ENCODE measurements at places on chromosomes 2 and 18.

DNA sequence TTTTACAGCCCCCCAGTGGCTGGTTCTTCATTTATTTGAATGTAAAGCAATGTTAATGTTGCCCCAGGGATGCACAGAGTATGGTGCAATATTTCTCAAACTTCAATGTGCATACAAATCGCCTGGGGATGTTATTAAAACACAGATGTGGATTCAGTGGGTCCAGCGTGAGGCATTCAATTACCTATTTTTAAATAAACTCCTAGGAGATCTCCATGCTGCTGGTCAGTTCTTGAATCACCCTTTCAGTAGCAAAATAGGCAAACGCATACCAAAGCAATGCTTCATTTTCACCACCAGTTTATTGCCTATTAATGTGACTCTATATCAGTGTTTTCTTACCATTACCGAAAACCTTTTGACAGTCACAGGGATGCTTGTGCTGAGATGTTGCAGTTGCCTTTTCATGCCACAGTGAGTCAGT lies 530.7 kb downstream of the CBLN2 start:
- no peak for DNase-seq

DNA sequence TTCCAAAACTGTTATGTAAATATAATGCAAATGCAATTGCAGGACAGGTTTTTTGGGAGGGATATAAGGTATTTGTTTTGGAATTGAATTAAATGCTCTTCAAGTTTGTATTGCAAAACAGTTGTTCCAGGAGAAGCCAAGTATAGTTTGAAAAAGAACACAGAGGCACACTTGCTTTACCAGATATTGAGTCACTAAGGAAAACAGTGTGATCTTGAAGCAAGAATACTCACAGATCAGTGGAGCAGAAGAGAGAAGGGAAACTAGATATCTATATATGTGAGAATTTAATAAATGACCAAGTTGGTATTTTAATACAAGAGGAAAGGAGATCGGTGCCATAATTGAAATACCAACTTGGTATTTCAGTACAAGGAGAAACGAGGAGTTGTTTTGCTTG lies 178.9 kb downstream of the CAPN13 start:
- DNase-seq, result no peak

DNA sequence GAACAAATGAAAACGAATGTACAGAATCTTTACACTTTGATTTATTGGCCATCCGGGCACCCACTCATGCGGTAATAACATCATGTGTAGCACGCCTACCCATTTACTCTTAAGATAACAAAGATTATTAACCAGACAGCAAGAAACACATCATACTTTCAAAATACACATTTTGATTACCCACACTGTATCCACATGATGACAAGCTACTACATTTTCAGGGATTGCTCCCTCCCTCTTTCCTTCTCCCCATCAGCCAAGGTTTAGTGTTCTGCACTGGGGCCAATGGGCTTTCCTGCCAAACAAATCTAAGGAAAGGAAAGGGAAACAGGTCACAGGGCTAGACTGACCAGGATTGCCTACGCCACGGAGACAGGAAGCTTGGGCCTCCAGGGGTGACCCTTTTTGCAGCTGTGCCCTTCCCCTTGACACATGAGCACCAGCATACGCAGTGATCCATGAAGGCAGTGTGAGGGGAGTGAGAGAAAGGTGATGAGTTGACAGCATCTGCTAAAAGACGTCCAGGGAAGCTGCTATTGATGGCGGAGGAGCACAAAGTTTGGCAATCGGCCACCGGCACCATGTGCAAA lies 76.5 kb downstream of the ZNF521 start:
- DNase-seq, result no peak

GRCh38 chr2:177730792-177731191 lies 338.2 kb downstream of the AGPS start:
- DNase-seq, result no peak

GRCh38 chr2:43210125-43210466 lies 16.3 kb downstream of the ZFP36L2 start:
- DNase-seq, result no peak

- DNase-seq, result no peak
These were observed 25.8 kb downstream of the TRAPPC12 start for GRCh38 chr2:3405307-3405706.

- no peak for DNase-seq
These were observed 1.7 kb downstream of the ALLC start for GRCh38 chr2:3659447-3660432.

- DNase-seq, result no peak
These were observed 27.4 kb upstream of the ALLC start for GRCh38 chr2:3630631-3631030.

GRCh38 chr18:825891-826585 lies 14.0 kb upstream of the YES1 start:
- no peak for DNase-seq

GRCh38 chr2:18406219-18406618 lies 154.2 kb downstream of the RDH14 start:
- DNase-seq, result no peak

GRCh38 chr2:12649602-12650400 lies 66.9 kb upstream of the TRIB2 start:
- DNase-seq, result no peak

DNA sequence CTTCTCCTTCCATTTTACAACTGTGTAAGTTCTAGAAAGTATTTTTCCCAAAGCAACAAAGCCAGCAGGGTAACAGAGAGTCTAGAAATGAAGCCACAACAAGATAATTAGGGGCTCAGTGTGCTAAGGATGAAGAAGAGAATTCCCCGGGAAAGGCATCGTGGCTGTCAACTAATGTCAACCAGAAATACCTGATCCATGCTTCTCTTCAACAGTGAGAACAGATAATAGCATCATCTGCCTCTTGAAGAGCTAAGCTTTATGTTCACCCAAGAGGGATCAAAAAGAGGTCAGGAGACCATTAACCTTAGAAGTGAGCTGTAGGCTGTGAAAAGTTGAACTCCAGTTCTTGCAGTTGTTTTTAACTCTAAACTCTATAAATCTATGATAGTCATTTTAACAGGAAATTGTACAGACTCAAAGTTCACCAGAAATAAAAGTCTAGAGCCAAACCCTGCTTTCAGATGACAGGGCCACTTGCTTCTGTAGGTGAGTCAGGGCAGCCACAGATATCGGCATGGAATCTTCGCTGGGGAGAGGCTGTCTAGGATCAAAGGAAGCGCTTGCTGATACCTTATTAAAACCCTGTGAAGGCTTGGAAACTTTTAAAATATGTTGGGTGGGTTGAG lies 540.7 kb upstream of the ID2 start:
- DNase-seq, result no peak

DNA sequence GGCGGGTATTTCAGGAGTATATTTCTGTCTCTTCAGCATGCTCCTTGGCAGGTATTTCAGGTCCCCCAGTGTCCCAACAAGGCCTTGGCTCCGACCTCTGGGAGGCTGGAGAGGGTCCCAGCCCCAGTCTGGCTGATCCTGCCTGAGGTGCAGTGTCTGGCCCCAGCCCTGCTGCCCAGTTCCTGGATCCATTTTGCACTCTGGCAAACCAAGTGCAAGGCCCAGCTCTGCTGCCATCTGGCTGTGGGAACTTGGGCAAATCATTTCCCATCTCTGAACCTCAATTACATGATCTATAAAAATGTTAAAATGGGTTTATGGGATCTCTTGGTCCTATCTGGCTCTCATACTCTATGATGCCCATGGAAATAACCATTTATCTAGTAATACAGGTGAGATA lies 63.6 kb downstream of the ZBTB7C start:
- DNase-seq, result no peak

GRCh38 chr2:191374366-191374765 lies 129.2 kb downstream of the MYO1B start:
- no peak for DNase-seq

DNA sequence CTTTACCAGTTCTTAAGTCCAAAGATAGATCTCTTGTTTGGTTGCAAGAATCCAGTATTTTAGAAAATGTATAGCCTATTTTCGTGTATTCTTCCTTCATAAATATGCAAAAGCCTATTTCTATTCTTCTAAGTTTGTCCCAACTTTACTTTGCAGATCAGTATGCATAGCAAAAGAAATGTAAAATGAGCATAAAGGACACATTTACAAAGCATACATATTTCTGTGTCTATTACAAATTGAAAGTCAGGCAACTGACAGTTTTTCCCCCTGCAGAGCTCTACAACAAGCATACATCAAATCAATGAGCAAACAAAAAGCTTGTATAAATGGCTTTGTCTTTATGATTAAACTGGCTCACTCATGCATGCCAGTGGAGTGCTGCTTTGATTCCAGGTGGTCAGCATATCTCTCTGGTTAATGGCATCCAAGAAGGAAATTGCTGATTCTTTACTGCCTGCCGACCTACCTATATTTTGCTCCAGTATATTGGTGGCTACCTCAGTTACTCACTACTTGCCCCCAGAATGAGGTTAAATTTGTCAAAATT lies 10.0 kb upstream of the VPS54 start:
- DNase-seq, result no peak

DNA sequence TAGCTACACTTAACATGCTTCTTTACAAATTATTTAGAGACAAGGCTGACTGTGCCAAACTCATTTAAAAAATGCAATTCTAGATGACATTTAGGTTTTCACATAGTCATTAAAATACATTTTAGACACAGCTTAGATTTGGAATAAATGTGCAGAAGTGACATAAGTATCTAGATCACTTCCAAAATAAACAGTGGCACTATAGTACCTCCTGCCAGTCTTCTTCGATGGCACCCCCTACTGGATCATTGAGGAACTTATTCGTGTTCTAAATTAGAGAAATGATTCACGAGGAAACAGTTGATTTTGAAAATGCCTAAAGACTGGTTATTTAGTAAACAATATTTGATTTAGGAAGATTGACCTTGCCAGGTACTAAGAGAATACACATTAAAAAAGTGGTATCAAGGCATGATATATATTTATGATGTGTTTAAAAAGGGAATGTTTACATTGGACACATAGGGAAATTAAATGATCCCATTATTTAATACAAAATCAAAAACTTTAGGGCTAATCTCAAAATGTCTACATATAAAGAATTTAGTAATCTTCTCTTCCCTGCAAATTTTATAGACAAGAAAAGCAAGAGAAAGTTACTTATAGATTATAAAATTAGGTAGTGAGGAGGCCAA lies 323.9 kb downstream of the XIRP2 start:
- DNase-seq, result peak; percentile 7

DNA sequence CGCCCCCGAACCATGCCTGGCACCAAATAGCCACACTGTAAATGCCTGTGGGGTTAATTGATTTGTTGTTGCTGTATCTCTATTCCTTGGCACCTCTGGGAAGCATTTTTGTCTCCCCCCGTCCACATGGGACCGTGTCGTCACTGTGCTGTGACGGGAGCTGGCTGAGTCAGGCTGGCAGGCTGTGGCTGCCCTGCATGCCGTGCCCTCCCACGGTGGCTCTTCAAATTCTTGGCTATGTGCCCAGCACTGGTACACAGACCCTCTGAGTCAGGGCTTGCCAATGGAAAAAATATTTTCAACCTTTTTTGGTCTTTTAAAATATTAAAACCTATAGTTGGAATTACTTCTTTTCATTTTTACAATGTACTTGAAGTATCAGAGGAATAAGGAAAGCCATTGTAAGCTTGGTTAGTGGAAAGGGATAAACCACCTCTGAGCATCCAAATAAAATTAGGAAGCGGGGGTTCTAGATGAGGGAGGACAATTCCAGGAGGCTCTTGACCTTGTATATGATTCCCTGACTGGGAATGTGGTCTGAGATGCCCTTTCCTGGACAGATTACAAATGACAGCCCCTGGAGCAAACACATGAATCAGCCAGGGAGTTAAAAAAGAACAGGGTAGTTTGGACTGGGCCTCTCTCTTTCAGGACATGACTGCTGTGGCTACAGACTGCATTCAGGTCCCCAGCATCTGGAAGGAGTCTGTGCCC lies 59.4 kb downstream of the DGKD start:
- DNase-seq, result no peak

DNA sequence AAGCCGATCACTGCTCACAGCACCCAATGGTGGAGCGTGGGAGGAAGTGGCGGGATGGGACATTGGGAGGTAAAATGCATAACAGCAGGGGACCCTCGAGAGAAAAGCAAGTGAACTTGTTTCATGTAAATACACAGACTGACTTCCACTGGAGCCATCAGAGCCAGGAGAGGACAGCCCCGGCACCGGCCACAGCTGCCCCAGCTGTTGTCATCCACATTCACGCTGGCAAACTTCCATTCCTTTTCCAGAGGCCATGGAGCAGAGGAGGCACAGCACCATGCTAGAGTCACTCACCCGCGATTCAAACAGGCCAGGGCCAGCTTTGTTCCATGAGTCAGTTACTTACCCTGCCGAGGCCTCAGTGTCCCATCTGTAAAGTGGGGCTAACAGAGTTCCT lies 610.9 kb upstream of the SALL3 start:
- DNase-seq, result no peak

- peak; percentile 2 for DNase-seq
These were observed 98.5 kb downstream of the DSEL start for GRCh38 chr18:67417864-67418523.

GRCh38 chr18:35389095-35389618 lies 12.0 kb upstream of the ZNF396 start:
- no peak for DNase-seq

DNA sequence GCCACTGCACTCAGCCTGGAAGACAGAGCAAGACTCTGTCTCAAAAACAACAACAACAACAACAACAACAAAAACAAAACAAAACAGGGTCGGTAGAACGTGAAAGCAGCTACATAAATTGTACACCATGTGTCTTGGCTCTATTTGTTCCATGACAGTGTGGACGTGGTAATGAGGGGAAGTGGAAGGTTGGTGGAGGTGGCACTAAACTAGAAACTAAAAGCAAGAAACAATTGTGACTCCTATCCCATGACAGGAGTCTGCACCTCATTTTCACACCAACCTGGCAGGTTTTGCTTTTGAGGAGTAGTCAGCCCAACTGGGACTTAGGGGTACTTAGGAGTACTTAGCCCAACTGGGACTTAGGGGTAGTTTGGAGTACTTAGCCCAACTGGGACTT lies 62.5 kb upstream of the MRPS9 start:
- no peak for DNase-seq

DNA sequence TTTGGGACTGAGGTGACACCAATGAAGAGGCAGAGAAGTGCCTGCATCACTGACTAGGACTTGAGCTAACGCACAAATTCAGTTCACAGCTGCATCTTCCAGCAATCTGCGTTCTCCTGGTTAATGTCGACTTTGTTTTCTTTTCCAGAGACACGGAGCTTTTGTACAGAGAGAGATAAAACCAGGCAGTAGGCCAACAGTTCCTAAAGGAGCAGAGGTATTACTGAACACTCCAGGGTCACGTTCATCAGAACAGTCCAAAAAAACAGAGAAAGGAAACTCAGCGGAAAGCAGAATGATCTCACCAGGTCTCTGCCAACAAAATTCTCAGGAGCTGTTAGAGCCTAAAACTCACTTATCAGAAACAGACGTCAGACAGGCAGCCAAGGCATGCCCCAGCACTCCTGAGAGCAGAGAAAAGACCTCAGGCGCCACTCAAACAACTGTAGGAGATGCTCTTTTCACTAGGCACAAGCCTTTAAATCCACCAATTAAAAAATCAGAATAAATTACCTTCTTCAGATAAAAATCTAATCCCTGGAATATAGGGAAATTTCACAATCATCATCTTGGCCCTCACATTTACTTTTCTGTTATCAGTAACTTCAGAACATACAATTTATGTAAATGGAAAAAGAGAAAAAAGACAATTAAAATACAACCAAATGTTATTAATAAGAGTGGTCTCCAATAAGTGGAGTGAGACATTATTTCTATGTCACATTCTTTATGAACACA lies 95.9 kb upstream of the SPTBN1 start:
- DNase-seq, result no peak

GRCh38 chr2:123061534-123061933 lies 963.6 kb upstream of the CNTNAP5 start:
- DNase-seq, result no peak

GRCh38 chr2:121897335-121897970 lies 142.0 kb downstream of the TSN start:
- DNase-seq, result peak; percentile 12

GRCh38 chr2:102122115-102122514 lies 20.4 kb upstream of the IL1R1 start:
- no peak for DNase-seq

Measured in GM18507 (cell line).